ENCODE measurements at places on chromosomes 16 and 17.

DNA sequence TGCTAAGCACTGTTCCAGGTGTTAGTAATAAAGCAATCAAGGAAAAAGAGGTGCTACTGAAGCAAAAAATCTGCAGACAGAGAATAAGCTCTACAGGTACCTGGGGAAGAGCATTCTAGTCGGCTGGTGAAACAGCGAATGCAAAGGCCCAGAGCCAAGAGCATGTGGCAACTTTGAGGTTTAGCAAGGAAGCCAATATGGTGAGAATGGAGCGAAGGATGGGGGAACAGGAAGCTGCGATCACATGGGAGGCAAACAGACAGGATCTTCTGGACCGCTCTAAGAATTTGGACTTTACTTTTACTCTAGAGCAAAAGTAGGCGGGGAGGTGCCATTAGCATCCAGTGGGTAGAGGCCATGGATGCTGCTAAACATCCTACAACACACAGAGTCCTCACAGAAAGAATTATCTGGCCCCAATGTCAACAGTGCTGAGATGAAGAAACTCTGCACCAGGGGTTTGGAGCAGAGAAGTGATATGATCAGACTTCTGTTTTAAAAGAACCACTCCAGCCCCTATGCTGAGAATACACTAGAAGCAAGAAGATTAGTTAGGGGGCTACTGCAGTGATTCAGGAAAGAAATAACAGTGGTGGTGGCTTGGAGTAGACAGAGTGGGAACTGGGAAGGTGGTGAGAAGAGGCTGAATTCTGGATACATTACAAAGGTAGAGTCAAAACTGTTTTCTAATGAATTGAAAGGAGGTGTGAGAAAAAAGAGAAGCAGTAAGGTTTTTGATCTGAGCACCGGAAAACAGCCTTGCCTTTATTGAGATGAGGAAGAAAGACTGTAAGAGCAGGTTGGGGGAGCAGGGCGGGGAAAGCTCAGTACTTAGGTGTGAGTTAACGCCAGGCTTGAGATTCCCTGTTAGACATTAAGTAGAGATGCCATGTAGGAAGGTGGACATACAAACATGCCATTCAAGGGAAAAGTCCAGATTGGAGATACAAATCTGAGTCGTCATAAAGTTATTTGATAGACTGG is 11.0 kb downstream of the EFTUD2 start:
- DNase-seq: no peak

- DNase-seq: no peak
Measured at GRCh38 chr16:10181196-10182162, 749 bp downstream of the GRIN2A start.

GRCh38 chr17:7174603-7175326 is 4.4 kb downstream of the ASGR1 start:
- DNase-seq: no peak

DNA sequence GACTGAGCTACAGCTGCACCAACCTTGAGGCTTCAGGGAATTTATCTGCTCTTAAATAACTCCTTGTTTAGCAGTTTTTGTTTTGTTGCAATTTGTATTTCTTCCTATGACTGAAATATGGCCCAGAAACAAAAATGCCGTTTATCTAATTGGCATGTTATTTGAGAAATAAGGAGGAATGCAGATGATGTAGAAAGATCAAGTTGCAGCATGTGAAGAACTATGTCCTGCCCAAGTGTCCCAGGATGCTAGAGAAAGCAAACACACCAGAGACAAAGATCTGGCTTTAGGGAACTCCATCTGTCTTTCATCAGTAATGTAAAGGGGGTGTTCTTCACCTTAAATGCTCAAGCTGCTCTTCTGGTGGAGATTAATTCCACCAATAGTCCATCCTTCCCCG is 29.7 kb downstream of the USP31 start:
- no peak for DNase-seq

DNA sequence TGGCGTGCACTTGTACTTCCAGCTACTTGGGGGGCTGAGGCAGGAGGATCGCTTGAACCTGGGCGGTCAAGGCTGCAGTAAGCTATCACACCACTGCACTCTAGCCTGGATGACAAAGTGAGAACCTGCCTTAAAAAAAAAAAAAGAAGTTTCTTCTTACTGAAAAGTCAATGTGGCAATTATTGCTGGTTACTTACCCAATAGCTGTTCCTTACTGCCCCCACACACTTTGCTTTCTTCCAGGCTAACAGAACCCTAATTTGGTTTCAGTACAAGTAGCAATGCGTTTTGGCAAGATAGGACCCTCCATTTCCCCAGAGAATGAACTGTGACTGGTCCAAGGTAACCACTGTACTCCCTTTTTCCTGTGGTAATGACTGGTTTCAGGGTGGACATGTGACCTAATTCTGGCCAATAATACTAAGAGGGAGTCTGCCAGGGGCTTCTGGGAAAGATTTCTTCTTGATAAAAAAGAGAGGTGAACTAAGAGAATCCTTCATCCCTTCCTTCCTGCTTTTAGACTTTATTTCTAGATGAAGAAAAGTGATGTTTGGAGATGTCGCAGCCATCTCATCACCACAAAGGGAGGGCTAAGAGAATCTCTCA is 58.8 kb upstream of the MSI2 start:
- no peak for DNase-seq
